PC-3 (cell line): ENCODE measurements at places on chromosomes 6 and 20. TPM values are rescaled to one million over a fixed set of nuclear protein-coding genes. Genes with fewer than 3 reads are reported as not detected.

The SLC22A23 gene
- 5.7 and 8.2 TPM in 2 replicates for total RNA-seq

The OSTM1 gene
- 12.4 and 13.5 TPM in 2 replicates for total RNA-seq

The PRR18 gene
- not detected in 2 replicates for total RNA-seq

The CTAGE9 gene
- total RNA-seq: not detected in 2 replicates

The PARD6B gene
- 3.7 and 4.3 TPM in 2 replicates for total RNA-seq

The HSPA1L gene
- 0.26 and 0.69 TPM in 2 replicates for total RNA-seq

The PTCRA gene
- total RNA-seq: not detected in 2 replicates

The PAK5 gene
- total RNA-seq: not detected in 2 replicates

GRCh38 chr6:47716207-47716606, 17.8 kb downstream of the ADGRF4 start:
- no peak for DNase-seq
- H3K27me3 ChIP-seq: no peaks in the 10 kb centered on the region
- H3K4me3 ChIP-seq: no peak overlapping the region
- peaks cover 6% of the 10 kb centered on the region for H3K36me3 ChIP-seq

DNA sequence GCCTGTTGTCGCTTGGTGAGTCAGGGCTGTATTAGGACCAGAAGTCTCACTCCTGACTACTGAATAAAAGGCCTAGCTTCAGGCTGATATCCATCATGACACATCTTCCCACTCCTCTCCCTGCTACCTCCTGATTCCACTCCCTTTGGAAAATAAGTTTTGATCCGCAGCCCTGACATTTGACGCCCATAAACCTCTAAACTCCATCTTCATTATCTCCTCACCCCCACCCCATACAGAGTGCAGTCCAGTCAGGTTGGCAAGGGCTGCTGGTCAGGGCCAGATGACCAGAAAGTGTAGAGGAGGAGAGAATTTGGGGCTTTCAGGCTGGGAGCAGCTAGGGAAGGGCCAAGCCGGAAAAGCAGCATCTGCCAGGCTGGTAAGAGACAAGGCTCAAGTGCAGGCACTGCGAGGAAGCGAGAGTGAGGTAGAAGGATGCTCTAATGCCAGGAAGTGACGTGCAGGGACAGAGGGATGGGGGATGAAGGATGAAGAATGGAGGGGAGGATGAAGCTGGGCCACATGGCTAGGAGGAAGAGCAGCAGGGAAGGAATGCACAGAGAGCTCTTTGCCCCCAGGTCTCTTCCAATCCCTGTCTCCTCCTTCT, 1.2 kb downstream of the GGT7 start:
- H3K4me3 ChIP-seq: no peak overlapping the region
- no peak for DNase-seq
- peaks cover 14% of the 10 kb centered on the region for H3K4me1 ChIP-seq
- no peaks in the 10 kb centered on the region for H3K27me3 ChIP-seq

DNA sequence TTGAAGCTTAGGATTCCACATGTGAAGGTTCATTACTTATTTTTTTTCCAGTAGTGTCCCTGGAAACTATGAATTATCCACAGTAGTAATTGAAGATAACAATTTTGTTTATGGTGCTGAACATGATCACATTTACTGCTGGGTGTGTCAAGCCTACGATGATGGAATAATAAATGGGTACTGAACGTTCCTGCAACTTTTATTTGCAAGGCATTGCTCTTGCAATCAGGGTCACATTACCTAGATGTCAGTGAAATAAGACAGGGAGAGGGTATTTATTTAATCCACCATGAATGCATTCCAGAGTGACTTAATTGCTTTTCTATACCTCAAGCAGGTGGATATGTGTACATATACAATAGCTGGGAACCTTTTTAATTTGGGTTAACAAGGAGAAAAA, 27.0 kb upstream of the MLIP start:
- H3K27ac ChIP-seq: no peak overlapping the region
- no peaks in the 10 kb centered on the region for H3K4me1 ChIP-seq
- H3K27me3 ChIP-seq: no peaks in the 10 kb centered on the region
- no peak for DNase-seq
- no peaks in the 10 kb centered on the region for H3K36me3 ChIP-seq
- no peak overlapping the region for H3K4me3 ChIP-seq

GRCh38 chr6:169849396-169849795, 98.0 kb downstream of the ERMARD start:
- H3K27ac ChIP-seq: no peak overlapping the region
- H3K4me3 ChIP-seq: no peak overlapping the region
- DNase-seq: no peak
- H3K4me1 ChIP-seq: peaks cover 15% of the 10 kb centered on the region
- H3K36me3 ChIP-seq: no peaks in the 10 kb centered on the region

DNA sequence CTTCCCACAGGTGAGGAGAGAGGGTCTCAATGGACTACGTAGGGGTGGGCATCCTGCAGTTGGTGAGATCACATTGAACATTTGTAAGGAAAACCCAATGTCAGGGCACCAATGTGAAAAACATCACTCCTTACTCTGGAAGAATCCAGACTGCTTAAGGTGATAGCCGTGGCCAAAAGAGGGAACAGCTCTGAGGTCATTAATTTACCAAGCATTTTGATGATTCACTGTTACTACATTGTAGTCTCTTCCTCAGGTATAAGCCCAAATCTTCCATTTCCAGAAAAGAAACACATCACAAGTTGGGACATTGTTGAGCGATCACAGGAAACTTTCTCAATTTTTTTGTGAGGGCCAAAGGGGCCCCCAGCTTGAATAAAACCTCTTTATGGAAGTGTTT, 61.1 kb upstream of the SPTLC3 start:
- H3K4me1 ChIP-seq: peaks cover 21% of the 10 kb centered on the region
- H3K27me3 ChIP-seq: no peaks in the 10 kb centered on the region
- H3K36me3 ChIP-seq: no peaks in the 10 kb centered on the region
- H3K27ac ChIP-seq: no peak overlapping the region
- H3K4me3 ChIP-seq: no peak overlapping the region
- peak; percentile 51 for DNase-seq

DNA sequence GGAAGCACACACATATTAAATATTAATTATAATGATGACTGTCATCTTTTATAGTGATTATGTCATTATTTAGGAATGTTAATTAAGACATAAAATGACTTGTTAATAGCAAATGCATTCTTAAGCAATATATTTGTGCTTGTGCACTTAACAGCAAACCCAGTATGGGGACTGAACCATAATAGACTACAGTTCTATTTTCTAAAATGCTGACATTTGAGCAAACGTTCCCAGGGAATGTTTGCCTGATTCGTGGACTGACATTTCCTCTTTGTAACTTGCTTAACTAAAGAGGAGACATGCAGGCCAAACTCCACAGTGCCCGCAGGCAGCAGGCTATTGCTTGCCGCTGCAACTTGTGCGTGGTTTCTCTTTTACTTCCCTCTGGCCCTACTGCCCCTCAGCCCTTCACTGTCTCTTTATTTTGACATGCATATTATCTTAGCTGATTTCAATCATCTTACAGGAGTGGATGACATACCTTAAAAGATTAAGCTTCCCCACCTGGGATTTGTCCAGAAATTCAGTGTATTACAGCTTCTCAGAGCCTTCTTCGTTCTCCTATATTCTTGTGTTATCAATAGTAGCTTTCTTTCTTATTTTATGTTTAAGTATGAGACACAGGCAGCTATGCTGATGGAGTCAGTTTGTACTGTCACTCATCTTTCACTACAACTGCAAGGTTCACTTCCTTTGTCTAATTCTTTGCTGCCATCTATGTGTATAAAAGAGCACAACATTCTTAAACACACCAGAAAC, 141.5 kb downstream of the GMDS start:
- H3K27ac ChIP-seq: no peak overlapping the region
- H3K27me3 ChIP-seq: no peaks in the 10 kb centered on the region
- DNase-seq: peak; percentile 71
- H3K4me1 ChIP-seq: peaks cover 4% of the 10 kb centered on the region; the same call in 1 of the 2 replicates

- H3K27ac ChIP-seq: no peak overlapping the region
- H3K36me3 ChIP-seq: no peaks in the 10 kb centered on the region
- DNase-seq: no peak
- H3K4me1 ChIP-seq: no peaks in the 10 kb centered on the region
- no peaks in the 10 kb centered on the region for H3K27me3 ChIP-seq
Observed at GRCh38 chr6:55058682-55059081, 115.6 kb upstream of the HCRTR2 start.

DNA sequence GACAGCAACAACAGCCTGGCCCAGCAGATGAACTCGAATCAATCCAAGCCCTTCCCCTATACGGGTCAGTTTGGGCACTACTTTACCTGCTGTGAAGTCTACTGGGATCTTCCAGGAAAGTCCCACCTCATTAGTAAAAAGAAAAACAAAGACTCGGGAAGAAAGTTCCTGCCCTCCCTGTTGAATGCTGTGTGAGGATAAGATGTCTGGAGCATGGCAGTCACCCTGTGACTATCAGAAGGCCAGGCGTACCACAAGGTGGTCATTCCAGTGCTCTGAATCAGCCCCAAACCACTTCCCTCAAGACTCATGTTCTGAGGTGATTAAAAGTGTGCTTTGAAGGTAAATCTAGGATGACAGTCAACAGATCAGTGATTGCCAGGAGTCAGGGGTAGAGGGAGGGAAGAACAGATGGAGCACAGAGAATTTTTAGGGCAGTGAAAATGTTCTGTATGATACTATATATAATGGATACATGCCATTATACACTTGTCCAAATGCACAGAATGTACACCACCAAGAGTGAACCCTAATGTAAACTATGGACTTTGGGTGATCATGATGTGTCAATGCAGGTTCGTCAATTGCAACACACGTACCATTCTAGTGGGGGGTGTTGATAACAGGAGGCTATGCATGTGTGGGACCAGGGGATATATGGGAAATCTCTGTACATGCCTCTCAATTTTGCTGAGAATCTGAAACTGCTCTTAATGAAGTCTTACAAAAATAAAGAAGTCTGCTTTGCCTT, 14.7 kb downstream of the FKBP1A start:
- no peaks in the 10 kb centered on the region for H3K27me3 ChIP-seq
- peak; percentile 96 for DNase-seq
- H3K4me3 ChIP-seq: peak overlapping the region; percentile 16; the same call in 1 of the 2 replicates
- peaks cover 79% of the 10 kb centered on the region for H3K4me1 ChIP-seq
- H3K27ac ChIP-seq: peak overlapping the region; percentile 78
- peaks cover 61% of the 10 kb centered on the region for H3K36me3 ChIP-seq

DNA sequence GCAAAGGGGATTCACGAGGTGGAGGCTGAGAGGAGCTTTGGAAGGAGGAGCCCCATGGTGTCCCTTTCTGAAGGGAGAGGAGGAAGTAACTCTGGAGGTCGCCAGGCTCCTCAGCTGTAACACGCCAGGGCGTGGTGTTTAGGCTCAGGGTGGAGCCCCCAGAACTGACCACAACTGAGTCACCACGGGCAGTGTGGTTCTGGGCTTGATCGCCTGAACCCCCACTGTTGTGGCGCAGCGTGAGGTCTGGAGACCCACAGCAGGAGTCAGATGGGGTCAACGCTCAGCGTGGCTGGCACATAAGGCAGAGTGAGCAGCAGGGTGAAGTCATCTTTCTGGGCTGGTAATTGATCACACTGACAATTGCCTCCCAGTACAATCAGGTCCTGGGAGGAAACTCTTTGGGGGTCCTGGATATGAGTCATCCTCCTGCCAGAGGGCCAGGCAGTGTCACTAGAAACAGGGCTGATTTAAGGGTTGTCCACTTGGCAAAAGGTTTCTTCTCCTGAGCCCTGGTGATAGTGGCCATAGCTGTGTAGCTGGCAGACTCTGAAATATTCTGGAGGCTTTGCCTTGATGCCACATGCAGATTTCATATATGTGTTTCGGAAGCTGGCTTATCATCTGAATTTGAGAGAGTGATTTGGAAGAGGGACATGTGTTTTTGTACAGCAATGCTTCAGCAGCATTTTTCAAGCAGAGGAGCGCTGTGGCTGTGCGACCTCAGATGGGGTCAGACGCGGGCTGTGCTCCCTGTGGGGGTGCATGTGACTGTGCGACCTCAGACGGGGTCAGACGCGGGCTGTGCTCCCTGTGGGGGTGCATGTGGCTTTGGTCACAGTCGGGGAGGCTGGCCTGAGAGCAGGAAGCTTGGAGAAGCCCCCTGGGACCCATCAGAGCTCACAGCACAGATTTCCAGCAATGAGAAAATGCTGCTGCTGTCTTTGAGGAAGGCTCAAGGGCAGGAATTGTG, 50.0 kb downstream of the SYNJ2 start:
- peaks cover 5% of the 10 kb centered on the region for H3K4me1 ChIP-seq
- H3K36me3 ChIP-seq: 0 out of 2 replicates have a peak, but pooled peaks cover 4% of the 10 kb centered on the region
- H3K27me3 ChIP-seq: no peaks in the 10 kb centered on the region
- no peak for DNase-seq
- no peak overlapping the region for H3K4me3 ChIP-seq

- H3K36me3 ChIP-seq: no peaks in the 10 kb centered on the region
- DNase-seq: no peak
- H3K27me3 ChIP-seq: no peaks in the 10 kb centered on the region
- H3K27ac ChIP-seq: no peak overlapping the region
- no peaks in the 10 kb centered on the region for H3K4me1 ChIP-seq
- no peak overlapping the region for H3K4me3 ChIP-seq
Observed at GRCh38 chr6:135796643-135797305, 54.7 kb upstream of the PDE7B start.

DNA sequence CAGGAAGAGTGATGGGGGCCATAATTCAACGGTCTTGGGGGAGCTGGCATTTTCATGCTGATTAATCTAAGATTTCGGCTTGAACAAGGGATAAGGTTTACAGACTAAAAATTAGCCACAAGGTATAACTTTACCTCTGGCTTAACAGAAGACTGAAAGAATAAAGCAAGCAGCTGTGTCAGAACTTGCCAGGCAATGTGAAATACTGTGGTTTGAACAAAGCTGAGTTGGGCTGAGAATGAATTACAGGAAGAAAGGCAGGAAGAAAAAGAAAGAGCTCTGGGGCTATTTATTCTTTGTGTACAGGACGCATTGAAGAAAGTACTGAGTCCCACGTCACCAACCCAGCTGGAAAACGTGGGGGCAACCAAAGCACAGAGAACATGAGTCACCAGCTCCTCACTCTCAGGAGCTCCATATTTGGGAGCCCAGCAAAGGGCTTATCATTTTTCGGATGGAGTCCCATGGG, 121.5 kb upstream of the NEDD9 start:
- no peaks in the 10 kb centered on the region for H3K36me3 ChIP-seq
- no peak for DNase-seq
- H3K27ac ChIP-seq: no peak overlapping the region
- H3K27me3 ChIP-seq: no peaks in the 10 kb centered on the region

GRCh38 chr20:17543531-17544131, 12.5 kb upstream of the BFSP1 start:
- no peaks in the 10 kb centered on the region for H3K36me3 ChIP-seq
- no peaks in the 10 kb centered on the region for H3K27me3 ChIP-seq
- no peak overlapping the region for H3K27ac ChIP-seq
- no peak overlapping the region for H3K4me3 ChIP-seq
- DNase-seq: no peak

GRCh38 chr6:82690283-82690682, 326.7 kb downstream of the TPBG start:
- H3K36me3 ChIP-seq: no peaks in the 10 kb centered on the region
- no peak overlapping the region for H3K27ac ChIP-seq
- H3K4me3 ChIP-seq: no peak overlapping the region
- no peaks in the 10 kb centered on the region for H3K27me3 ChIP-seq

- H3K36me3 ChIP-seq: no peaks in the 10 kb centered on the region
- H3K27me3 ChIP-seq: peaks cover 47% of the 10 kb centered on the region
- H3K4me1 ChIP-seq: no peaks in the 10 kb centered on the region
- no peak overlapping the region for H3K4me3 ChIP-seq
- H3K27ac ChIP-seq: no peak overlapping the region
- DNase-seq: no peak
Observed at GRCh38 chr6:161772176-161772575, 498.3 kb upstream of the AGPAT4 start.

GRCh38 chr20:54044156-54044555, 26.2 kb downstream of the BCAS1 start:
- H3K27ac ChIP-seq: no peak overlapping the region
- H3K27me3 ChIP-seq: peaks cover 26% of the 10 kb centered on the region
- H3K4me3 ChIP-seq: no peak overlapping the region
- H3K4me1 ChIP-seq: no peaks in the 10 kb centered on the region
- no peaks in the 10 kb centered on the region for H3K36me3 ChIP-seq
